ENCODE measurements at places on chromosomes 3 and 15.

DNA sequence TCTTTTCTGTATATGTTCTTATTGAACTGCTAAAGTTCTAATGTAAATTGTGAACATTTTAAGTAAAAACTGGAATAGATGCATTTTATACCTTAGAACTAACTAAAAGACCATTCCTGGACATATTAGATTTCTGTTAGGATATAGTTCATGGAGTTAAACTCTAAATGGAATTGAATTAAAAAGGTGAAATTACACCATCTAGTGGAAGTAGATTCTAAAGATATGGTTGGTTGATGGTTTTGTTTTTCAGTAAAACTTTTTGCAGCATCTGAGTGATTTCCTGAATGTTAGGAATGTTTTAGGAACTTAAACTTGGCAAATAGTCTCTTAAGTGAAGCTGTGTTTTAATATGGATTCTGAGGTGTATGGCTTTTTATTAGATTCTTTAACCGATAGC lies 96.8 kb downstream of the SLMAP start:
- peak; percentile 15 for DNase-seq

DNA sequence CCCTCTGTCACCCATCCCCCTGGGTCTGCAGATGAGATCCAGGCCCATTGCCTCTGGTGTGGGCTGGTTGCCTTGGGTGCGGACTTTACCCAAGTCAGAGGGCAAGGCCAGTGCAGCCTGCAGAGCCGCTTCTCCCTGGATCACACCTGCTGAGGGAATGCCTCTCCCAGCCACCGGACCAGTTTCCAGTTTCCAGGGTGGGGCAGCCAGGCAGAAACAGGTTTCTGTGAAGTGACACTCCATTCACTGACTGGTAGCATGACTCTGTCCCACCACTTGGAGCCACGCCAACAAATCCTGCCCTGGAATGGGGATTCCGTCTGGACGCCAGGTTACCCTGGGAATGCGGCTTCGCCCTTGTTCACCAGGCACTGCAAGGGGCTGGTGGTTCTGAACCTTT lies 30.0 kb downstream of the PAQR5 start:
- no peak for DNase-seq

DNA sequence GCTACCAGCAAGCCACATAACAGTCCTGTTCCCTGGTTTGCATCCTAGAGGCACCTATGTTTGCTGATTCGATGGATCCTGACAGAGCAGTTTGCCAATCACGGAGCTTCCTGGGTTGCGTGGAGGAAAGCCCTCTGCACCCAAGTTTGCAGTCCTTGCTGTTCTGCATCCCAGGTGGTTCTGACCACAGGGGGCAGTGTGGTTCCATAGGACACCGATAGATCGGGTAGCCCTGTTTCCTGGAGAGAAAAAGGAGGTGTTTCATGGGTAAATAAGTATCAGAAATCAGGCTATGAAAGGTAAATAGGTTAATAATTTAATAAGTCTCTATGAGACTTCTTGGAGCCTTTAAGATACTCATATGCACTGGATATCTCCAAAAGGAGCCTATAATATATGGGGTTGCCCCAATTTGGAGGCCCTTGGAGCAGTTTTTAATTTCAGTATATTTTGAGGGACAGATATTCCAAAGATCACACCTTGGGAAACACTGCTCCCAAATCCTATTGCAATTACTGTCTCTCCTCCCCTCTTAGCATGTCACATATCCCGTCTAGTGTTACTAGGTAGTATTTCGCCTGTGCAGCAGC lies 194.6 kb upstream of the TPM1 start:
- peak; percentile 40 for DNase-seq

- DNase-seq, result no peak
These were observed 7.3 kb downstream of the CCDC33 start for GRCh38 chr15:74243431-74243830.

GRCh38 chr3:32105291-32106131 lies 909 bp upstream of the GPD1L start:
- DNase-seq, result no peak

GRCh38 chr15:76197703-76198455 lies 113.4 kb downstream of the ETFA start:
- DNase-seq, result no peak

GRCh38 chr15:100189319-100189718 lies 152.5 kb downstream of the ADAMTS17 start:
- no peak for DNase-seq

DNA sequence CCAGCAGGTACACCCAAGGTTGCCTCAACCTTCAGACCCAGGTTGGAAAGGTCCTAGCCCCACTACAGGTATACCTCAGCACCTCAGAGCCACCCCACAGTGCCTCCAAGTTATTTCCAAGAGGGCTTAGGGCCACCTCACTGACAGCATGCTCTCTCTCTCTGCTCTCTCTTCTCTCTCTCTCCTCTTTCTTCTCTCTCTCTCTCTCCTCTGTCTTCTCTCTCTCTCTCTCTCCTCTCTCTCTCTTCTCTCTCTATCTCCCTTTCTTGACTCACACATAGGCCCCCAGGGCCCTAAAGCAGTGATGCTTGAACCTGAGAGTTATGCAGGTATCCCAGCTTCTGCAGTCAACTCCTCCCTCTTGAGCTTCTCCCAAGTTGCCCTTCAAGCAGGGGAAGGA lies 4.2 kb downstream of the CAV3 start:
- DNase-seq, result no peak

GRCh38 chr3:142796823-142797222 lies 73.0 kb downstream of the TRPC1 start:
- no peak for DNase-seq

GRCh38 chr3:50608278-50608677 lies 3.3 kb downstream of the CISH start:
- no peak for DNase-seq

- peak; percentile 66 for DNase-seq
These were observed 3.4 kb downstream of the KIF23 start for GRCh38 chr15:69417581-69417980.

GRCh38 chr15:68224108-68224507 lies 5.4 kb downstream of the CLN6 start:
- no peak for DNase-seq

DNA sequence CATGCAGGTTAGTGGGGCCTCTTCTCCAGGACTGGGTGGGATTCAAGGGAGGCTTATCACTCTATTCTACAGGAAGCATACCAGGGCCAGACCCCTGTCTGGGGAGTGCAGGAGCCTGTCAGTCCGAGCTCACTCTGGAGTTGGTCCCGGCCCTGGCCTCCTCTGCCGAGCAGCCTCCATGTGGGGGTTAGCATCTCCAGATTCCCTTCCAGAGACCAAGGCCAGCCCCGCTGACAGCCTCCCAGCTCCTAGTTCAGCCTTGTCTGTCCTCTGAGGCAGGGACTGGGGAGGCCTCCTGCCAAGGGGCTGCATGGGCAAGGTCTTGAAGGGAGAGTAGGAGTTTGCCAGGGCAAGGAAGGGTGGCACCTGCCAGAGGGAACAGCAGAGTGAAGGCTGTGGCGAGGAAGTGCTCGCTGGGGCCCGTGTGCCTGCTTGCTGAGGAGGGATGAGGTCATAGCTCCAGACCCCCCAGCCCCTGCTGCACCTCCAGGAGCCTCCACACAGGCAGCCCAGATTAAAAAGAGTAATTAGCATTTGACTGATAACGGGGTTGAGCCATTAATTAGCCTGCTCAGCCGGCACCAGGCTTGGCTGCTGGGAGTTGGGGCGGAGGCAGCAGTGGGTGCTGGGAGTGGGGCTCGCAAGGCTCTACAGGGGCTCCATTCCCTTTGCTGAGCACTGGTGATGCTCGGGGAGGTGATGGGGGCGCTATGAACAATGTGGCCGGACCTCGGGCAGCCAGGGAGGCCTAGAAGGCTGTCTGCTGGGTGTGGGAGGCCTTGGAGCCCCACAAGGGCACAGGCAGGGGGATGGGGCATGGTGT lies 54.3 kb downstream of the DNAJB8 start:
- DNase-seq, result no peak

DNA sequence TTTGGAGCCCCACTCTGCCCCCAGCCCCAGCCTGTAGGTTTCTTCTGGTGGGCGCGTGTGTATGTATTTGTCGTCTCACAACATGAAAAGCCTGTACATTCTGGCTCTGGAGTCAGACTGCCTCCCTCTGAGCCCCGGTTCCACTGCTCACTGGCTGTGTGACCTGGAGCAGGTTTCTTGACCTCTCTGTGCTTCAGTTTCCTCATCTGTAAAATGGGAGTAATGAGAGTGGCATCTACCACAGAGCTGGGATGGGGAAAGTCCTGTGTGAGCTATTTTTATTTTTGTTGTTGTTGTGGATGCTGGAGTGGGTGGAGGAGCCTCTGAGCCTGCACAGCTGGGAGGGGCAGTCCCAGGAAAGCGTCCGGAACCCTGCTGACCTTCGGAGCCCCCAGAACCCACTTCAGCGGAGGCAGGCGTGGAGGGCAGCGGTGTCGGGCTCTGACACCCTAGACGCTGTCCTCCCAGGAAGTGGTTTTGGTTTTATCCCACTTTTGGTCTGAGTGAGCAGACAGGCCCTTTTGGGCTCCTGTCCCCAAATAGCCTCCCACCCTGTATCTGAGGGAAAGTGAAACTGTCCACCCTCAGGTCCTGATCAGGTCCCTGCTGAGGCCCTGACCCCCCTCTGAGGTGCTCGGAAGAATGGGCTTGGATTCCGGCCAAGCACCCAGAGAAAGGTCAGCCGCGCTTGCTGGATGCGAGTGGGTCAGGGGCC lies 103.5 kb downstream of the CHSY1 start:
- no peak for DNase-seq

GRCh38 chr15:74954515-74954914 lies 2.1 kb downstream of the RPP25 start:
- DNase-seq, result no peak

DNA sequence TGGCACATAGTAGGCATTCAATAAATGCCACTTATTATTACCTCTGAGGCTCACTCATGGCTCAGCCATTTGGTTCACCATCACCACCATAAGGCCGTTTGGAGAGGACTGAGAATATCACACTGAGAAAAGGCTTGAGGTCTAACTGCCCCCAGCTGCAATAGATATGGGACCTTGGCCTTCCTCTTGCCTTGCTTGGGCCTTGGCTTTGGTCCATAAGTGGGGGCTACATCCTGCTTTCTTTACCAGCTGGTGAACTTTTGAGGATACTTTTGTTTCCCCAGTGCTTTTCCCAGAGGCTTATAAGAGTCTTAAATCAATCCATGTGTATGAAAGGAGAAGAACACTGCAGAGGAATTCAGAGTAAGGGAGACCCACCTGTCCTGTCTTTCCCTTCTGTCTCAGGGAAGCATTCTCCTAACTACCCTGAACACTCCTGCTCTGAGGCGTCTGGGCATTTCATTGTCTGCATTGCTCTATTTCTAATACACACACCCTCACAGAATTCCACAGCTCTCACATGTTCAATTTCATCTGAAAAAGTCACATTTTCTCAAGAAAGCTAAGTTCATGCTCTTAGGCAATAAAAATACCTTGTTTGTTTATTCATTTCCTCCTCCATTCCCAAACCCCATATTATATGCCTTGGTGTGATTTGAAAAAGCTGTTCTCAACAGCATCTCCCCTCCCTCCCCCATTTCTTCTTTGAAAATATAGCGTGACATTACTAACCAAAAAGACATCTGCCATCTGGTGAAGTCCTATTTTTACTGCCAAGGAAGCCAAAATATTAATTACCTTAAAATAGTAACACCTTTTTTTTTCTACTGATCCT lies 22.5 kb upstream of the KCNMB2 start:
- no peak for DNase-seq

- no peak for DNase-seq
These were observed 1.8 kb downstream of the GSK3B start for GRCh38 chr3:120092474-120092873.

GRCh38 chr3:20146301-20146700 lies 39.7 kb downstream of the SGO1 start:
- DNase-seq, result no peak

Measured in HFFc6 (cell line).